ENCODE measurements at places on chromosomes 1 and 21. TPM values are rescaled to one million over a fixed set of nuclear protein-coding genes. Genes with fewer than 3 reads are reported as not detected.

LCE3D gene
- total RNA-seq: not detected

RAB7B gene
- total RNA-seq: 24.2 TPM

DNA sequence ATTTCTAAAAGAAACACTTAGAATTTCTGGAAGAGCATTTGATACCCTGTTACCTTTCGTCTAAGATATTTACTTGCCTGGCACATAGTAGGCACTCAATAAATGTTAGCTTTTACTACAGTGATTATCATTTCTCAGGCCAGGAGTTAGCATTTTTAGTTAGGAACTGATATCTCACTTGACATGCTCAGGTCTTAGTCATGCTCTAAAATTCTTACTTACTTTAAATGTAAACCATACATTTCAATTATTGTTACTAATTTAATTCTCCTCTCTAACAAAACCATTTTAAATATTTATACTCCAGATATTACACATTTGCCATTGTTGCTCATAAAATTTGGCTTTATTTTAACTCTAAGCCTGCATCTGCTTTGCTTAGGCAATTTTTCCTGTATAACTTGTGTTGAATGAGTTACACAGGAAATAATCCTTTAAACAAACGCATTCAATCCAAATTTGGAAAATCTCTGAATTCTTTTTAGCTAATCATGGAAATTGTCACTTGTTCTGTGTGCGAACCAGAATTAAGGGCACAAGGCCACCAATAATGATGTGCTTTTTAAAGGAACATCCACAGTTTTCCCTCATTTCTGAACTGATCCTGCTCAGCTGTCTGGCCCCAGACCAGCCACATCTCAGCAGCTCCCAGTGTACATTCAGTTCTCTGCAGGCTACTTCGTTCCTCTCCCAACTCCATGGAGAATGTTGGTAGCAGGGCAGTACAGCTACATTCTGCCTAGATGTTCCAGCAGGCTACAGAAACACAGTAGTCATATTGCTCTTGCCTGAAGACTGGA lies 15.6 kb downstream of the NIBAN1 start:
- H3K36me3 ChIP-seq: no peaks in the 10 kb centered on the region
- no peak overlapping the region for H3K4me3 ChIP-seq
- peak overlapping the region; percentile 64 for H3K27ac ChIP-seq
- DNase-seq: no peak
- peaks cover 26% of the 10 kb centered on the region for H3K4me1 ChIP-seq

DNA sequence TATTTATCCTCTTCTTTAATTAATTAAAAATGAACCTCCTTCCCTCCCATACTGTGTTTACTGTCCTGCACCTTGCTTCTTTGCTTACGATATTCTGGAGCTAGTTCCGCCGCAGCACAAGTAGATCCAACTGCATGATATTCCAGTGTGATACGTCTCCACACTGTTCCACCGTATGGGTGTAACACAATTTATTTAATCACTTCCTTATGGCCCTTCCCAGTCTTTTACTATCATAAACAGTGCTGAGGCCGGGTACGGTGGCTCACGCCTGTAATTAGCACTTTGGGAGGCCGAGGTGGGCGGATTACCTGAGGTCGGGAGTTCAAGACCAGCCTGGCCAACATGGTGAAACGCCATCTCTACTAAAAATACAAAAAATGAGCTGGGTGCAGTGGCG lies 25.7 kb downstream of the CNST start:
- no peak overlapping the region for H3K27ac ChIP-seq
- no peaks in the 10 kb centered on the region for H3K4me1 ChIP-seq
- DNase-seq: no peak
- no peaks in the 10 kb centered on the region for H3K36me3 ChIP-seq
- no peak overlapping the region for H3K4me3 ChIP-seq
- no peaks in the 10 kb centered on the region for H3K27me3 ChIP-seq

DNA sequence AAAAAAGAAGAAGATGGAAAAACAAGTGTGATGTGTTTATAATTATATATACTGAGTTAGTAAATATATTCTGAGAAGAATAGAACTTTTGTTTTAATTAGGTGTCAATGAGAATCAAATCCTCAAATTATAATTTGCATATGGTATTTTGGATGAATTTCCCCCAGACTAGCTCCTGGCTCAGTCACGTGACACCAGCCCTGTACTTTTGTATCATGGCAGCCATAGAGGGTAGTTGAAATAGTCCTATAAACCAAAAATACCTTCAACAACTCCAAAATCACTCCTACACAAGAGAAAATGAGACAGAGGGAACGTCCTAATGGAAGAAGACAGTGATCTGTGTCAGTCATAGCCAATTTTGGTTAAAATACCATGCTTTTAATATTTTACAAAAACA lies 9.0 kb upstream of the S1PR1 start:
- no peak for DNase-seq
- H3K4me3 ChIP-seq: no peak overlapping the region
- H3K27me3 ChIP-seq: no peaks in the 10 kb centered on the region
- H3K36me3 ChIP-seq: no peaks in the 10 kb centered on the region
- no peak overlapping the region for H3K27ac ChIP-seq

Measured in esophagus squamous epithelium (tissue), 5 donors.